ENCODE measurements at places on chromosomes 11 and 22.

- peak; percentile 88 for DNase-seq
Measured at GRCh38 chr11:63917692-63918506, 935 bp upstream of the RCOR2 start.

DNA sequence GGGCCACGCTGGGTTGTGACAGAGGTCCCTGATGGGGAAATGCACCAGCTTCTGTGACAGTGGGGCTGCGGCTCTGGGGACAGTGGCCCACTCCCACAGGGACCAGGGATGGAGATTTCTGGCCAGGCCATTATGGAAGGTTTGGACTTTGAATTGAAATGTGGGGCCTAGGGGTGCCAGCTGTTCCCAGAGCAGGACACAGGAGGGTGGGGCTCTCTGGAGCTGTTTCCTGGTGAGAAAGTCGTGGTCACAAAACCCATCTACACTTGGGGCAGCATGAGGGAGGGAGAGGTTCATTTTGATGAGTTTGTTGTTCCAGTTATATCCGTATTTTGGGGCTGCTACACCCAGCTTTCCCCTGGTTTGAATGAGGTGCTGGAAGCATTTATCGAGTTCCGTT is 52.2 kb downstream of the LRP5 start:
- no peak for DNase-seq

- DNase-seq, result no peak
Measured at GRCh38 chr11:126394036-126394435, 38.5 kb downstream of the ST3GAL4 start.

DNA sequence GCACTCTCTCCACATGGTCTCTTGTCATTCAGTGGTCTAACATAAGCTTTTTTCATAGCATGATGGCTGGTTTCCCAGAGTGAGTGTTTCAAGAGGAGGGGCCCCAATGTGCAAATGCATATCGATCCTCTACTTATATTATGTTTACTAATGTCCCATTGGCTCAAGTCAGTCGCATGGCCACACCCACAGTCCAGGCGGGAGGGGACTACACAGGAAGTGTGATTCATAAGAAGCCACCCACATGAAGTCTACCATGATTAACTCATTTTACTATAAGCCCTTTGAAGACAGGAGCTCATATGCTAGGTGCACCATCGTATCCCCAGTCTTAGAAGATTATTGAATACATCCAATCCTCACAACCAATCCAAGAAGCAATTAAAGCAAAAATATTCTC is 89.5 kb upstream of the ISX start:
- no peak for DNase-seq

DNA sequence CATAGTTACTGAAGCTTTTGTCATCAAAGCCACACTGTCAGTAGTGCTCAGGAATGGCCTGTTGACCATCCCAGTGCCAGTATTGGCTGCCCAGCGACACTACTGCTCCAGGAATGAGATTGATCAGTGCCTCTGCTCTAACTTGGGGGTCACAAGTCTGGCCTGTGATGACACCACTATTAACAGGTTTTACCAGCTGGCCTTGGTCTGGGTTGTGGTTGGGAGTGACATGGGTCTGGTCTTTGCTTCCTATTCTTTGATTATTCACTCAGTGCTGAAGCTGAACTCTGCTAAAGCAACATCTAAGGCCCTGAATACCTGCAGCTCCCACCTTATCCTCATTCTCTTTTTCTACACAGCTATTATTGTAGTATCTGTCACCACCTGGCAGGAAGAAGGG is 21.5 kb downstream of the OR56B4 start:
- DNase-seq, result no peak

GRCh38 chr11:44525473-44526252 is 39.8 kb upstream of the CD82 start:
- no peak for DNase-seq
